ENCODE measurements at places on chromosomes 2 and 18. TPM values are rescaled to one million over a fixed set of nuclear protein-coding genes. Genes with fewer than 3 reads are reported as not detected.

TCF4 gene
- 301 TPM for total RNA-seq

- no peak for DNase-seq
Observed at GRCh38 chr18:59388817-59389216, 29.8 kb upstream of the LMAN1 start.

GRCh38 chr18:13809531-13810255 is 14.3 kb upstream of the MC5R start:
- DNase-seq, result no peak

- no peak for DNase-seq
Observed at GRCh38 chr18:25052511-25052921, 299.4 kb downstream of the ZNF521 start.

GRCh38 chr2:149380205-149380604 is 49.8 kb downstream of the LYPD6 start:
- DNase-seq, result no peak
